ENCODE measurements at places on chromosomes 12 and 14.
A peak's percentile ranks its signal among the peaks of the same experiment; 100 is the strongest.

- no peak for DNase-seq
Measured at GRCh38 chr12:124742111-124742510, 121.6 kb downstream of the SCARB1 start.

DNA sequence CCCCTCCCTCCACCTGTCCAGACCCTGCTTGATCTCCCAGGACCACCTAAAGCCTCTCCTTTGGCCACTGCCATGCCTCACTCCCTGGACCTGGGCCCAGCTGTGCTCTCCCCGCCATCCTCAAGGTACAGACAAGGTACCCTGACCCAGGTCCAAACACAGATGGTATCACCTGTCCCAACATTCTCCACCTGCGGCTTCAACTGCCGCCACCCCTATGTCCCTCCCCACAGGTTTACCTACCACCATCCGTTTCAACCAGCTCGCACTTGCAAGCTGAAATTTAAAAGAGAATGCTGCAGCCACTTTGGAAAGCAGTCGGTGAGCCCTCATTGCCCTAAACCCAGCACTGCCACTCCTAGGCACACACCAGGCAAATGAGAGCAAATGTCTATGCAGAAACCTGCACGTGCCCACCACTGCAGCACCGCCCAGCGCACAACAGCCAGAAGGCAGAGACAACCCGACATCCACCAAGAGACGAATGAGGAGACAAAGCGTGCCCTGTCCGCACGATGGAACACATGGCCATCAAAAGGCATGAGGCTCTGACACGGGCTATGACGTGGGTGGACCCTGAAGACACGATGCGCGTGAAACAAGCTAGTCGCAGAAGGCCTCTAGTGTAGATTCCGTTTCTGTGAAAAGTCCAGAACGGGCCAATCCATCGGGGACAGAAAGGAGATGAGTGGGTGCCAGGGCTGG lies 71.0 kb downstream of the RFLNA start:
- no peak for DNase-seq

GRCh38 chr14:92754966-92755365 lies 6.5 kb upstream of the LGMN start:
- no peak for DNase-seq

- no peak for DNase-seq
Measured at GRCh38 chr12:2779281-2779680, 15.5 kb upstream of the FKBP4 start.

GRCh38 chr12:102756530-102756929 lies 160.5 kb downstream of the PAH start:
- DNase-seq, result peak; percentile 26

- DNase-seq, result peak; percentile 96
Measured at GRCh38 chr14:92670160-92670559, 78.3 kb downstream of the LGMN start.

DNA sequence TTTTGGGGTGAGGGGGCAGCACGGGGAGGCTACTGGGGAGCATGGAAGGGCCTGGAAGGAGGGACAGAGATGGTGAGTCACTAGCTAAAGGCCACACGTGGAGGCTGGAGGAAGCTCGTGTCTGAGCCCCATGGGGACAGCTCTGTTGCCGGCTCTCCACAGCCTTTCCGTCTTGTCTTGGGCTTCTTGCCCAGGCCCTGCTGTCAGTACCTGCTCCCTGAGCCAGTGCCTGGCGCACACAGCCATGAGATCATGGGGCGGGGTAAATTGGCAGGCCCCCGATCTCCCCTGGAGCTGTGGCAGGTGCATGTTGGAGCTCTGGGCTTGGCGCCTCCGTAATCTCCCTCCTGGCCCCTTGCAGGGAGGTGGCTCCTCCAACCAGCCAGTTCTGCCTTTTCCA lies 16.1 kb upstream of the KRT80 start:
- peak; percentile 88 for DNase-seq

DNA sequence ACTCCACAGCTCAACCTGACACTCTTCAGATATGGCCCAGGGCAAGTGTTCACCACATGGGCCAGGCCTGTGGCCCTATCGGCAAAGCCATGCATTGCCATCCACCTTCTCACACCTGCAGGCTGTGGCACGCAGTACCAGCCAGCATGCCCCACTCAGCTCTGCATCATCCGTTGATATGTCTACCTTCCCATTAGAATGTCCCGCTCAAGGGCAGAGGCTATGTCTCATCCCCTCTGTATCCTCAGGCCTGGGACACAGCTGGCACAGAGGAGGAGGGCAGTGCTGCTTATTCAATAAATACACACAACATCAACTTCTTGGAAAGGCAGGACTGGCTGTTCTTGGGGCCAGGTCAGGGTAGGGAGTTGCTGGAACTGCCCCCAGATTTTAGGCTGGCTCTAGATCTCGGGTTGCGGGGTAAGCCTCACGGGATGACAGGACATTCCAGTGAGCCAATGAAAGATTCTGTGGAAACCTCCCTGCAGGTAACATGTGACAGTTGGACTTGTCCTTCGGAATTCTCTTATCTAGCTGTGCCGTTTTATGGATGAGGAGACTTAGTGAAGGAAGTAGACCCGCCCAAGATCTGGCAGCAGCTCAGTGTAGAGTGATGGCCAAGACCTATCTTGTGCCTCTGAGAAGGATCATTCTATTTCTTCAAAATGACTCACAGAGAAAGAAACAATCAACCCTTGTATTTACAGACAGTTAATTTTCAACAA lies 25.6 kb downstream of the SYNE3 start:
- DNase-seq, result peak; percentile 55

GRCh38 chr14:44468771-44469170 lies 38.3 kb downstream of the FSCB start:
- no peak for DNase-seq

Data from fibroblast of mammary gland (primary cell).